ENCODE measurements at places on chromosomes 6 and 20. TPM values are rescaled to one million over a fixed set of nuclear protein-coding genes. Genes with fewer than 3 reads are reported as not detected.

POPDC3 gene
- 1.8 TPM for total RNA-seq

FBXO9 gene
- 41.2 TPM for total RNA-seq

DNA sequence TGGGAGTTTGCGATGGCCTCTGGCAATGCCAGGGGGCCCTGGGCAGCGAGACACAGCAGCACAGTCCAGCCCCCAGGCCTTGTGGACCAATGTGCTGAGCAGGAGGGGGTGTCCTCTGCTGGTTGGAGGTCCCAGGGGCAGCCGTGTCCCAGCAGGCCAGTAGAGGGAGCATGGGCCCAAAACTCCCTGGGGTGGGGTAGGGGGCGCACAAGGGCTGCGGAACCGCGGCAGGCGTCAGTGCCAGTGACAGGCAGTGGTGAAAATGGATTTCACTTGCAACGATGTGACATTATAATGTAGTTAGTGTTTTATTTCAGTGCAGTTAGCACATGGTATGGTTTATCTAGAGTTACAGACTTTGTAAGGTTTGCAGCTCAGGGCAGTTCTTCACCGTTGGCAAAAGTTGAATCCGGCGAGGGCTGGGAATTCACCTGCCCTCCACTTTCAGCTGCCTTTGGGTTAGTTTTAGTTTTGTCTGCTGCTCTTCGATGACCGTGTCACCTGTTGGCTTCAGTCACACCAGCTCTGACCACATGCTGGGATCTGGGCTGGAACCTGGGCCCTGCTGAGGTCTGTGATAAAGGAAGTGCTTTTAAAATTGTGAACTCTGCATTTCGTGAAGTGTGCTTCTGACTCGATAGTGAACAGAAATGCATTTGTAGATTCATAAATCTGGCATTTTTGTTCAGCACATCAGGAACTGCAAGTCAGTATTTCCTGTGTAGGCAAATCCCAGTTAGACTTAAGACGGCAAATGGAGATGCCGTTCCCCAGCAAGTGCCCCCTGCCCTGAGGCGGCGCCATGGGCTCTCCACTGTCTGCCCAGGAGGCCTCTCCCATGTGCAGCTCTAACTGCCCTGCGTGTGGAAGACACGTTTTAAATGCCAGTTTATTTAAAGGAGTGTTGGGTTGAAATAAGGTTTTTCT, 46.8 kb downstream of the PYGB start:
- DNase-seq, result peak; percentile 29

- DNase-seq, result no peak
These were observed 5.2 kb downstream of the OCSTAMP start for GRCh38 chr20:46545077-46545826.

GRCh38 chr20:21516861-21517565, 3.1 kb upstream of the NKX2-2 start:
- DNase-seq, result no peak
